ENCODE measurements at places on chromosomes 12 and 14. TPM values are rescaled to one million over a fixed set of nuclear protein-coding genes. Genes with fewer than 3 reads are reported as not detected.

GRCh38 chr14:52596320-52596719, 43.7 kb downstream of the GPR137C start:
- no peak for DNase-seq

Gene ACSS3
- total RNA-seq: not detected

Gene OR6C2
- total RNA-seq: not detected

DNA sequence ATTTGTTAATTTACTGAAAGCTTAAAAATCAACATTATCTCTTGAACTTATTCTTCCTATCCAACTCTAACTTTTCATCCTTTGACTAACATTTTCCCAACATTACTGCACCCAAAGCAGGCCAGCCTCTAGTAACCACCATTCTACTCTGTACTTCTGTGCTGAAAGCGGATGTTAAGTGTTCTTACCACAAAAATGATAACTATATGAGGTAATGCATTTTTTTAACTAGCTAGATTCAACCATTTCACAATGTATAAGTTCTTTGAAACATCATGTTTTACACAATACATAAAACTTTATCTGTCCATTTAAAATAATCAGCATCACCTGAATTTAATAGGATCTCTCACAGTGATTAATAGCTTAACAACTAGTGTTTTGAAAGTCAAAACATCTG, 468.5 kb upstream of the MGAT4C start:
- DNase-seq: no peak

Gene NR1H4
- total RNA-seq: not detected

Gene RFLNA
- not detected for total RNA-seq

GRCh38 chr12:93723568-93723930, 46.4 kb downstream of the CRADD start:
- no peak for DNase-seq

Gene PPP1R1A
- total RNA-seq: not detected

GRCh38 chr14:76203086-76204001, 51.6 kb downstream of the GPATCH2L start:
- peak; percentile 10 for DNase-seq

- DNase-seq: peak; percentile 2
Measured at GRCh38 chr12:40693207-40693821, 1.1 kb downstream of the CNTN1 start.
